LNCaP clone FGC (cell line): ENCODE measurements at places on chromosomes 1 and 21.
A peak's percentile ranks its signal among the peaks of the same experiment; 100 is the strongest.

DNA sequence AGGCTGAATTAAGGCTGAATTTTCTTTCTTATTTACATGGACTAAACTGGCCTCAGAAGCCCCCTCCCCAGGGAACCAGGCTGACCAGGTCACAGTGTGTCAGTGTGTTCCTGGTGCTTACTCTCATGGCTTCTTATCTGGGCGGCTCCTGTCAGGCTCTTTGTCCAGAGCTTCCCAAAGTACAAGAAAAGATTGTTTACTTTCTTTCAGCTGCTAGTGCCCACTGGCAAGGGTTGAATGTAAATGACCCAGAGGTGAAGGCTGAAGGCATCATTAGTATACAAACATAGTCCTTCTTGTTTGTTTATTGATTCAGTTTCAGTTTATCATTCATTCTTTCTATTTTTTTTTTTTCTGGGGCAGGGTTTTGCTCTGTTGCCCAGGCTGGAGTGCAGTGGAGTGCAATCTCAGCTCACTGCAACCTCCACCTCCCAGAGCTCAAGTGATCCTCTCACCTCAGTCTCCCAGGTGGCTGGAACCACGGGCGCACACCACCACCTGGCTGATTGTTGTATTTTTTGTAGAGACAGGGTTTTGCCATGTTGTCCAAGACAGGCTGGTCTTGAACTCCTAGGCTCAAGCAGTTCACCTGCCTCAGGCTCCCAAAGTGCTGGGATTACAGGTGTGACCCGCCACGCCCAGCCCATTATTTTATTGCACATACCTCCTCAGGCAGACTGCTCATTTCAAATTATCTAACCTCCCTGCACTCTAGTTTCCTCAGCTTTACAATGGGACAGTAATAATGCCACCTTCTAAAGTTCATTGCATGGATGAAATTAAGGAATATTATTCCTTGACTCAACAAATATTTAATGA is 9.8 kb upstream of the KDM4A start:
- no peak for DNase-seq

DNA sequence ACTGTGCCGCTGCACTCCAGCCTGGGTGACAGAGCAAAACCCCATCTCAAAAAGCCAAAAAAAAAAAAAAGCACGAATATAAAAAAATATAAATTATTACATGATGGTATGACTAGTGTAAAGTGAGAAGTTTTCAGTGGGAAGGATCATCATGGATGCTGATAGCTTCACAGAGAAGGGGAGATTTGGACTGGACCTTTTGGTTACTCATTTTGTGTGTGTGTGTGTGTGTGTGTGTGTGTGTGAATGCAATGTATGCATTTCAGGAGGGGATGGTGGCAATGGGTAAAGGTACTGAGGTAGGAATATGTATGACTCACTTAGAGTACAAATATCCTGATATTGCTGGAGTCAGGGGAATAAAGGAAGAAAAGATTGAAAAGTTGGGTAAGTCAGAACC is 22.7 kb upstream of the SDE2 start:
- DNase-seq, result no peak

DNA sequence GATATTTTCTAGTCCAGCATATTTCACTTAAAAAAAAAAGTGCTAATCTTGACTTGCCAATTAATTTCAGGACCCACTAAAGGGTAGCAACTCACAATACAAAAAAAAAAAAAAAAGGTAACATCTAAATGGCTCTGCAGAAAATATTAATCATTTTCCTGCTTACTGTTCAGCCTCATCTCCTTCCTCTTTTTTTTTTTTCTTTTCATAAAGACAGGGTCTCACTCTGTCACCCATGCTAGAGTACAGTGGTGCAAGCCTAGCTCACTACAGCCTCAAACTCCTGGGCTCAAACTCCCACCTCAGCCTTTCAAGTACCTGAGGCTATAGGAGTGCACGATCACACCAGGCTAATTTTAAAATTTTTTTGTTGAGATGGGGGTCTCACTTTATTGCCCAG is 30.4 kb downstream of the TTC13 start:
- DNase-seq, result no peak

DNA sequence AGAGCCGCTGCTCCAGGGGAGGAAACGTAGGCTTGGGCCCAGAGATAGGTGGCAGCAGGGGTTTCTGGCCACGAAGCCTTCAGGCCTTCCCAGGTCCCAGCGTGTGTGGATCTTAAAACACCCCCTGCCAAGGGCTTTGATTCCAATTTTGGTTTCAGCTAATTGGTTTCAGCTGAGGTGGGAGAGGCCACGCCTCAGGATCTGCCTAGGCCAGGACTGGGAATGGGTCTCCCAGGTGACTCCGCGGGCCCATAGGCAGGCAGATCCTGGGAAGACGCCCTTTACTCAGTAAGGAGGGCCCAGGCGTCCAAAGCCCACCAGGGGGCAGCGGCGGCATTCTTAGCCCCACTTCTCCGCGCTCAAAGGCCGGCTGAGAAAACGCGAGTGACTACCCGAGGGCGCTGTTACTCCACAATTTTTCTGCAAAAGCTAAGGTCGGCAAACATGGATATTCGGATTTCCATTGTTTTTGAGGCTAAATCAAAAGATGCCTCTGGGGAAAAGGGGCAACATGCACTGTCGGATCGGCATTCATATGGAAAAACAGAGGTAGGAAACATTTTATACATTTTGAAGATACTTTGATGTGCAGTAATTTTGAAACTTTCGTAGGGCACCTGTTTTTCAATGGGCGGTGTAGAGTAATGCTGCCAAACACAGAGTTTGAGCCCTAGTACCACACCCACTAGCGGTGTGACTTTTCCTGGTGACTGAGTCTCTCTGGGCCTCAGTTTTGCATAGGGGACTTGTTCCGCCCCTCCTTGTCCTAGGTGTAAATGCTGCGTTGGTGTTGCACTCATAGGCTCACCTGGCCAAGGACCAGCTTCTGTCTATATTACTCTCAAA is 31.8 kb upstream of the BCL10 start:
- DNase-seq, result peak; percentile 36

GRCh38 chr1:197797010-197797409 is 21.7 kb upstream of the DENND1B start:
- DNase-seq, result no peak

GRCh38 chr1:235297579-235297978 is 30.4 kb downstream of the ARID4B start:
- DNase-seq, result no peak

- DNase-seq, result no peak
Observed at GRCh38 chr1:166839600-166840308, 479 bp downstream of the POGK start.

DNA sequence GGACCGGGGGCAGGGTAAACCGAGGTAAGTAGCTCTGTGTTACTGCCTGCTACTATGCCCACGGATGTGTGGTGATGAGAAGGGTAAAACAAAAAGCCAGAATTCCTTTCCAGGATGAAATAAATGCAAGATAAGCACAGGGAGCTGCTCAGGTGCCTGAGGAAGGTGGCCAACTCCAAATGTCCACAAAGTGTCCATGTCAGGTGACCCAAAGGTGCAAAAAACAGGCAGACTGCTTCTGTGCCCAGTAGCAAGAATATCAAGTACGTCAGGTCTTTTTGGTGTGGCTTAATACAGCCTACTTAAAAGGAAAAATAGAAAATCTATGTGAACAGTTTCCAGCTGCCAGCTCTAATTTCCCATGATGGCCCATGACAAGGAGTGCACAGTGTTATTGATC is 279.3 kb downstream of the SETD4 start:
- no peak for DNase-seq

DNA sequence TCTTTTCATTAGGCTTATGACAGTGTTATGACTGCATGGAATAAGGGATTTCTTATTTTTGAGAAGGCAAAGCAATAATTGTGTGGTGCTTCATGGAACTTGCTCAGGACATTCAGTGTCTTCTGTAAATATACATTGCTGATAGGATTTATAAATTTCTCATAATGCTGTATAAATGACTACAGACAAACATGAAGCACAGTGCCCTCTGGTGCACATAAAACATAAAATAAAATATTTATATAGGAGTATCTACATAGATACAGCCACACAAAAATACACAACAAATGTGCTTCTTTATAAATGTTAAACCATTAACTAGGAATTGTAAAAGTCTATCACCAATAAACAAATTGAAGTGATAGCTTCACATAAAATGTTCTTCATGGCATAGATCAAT is 24.1 kb downstream of the BRINP3 start:
- peak; percentile 43 for DNase-seq

GRCh38 chr1:64137412-64137803 is 66.0 kb upstream of the UBE2U start:
- peak; percentile 30 for DNase-seq

DNA sequence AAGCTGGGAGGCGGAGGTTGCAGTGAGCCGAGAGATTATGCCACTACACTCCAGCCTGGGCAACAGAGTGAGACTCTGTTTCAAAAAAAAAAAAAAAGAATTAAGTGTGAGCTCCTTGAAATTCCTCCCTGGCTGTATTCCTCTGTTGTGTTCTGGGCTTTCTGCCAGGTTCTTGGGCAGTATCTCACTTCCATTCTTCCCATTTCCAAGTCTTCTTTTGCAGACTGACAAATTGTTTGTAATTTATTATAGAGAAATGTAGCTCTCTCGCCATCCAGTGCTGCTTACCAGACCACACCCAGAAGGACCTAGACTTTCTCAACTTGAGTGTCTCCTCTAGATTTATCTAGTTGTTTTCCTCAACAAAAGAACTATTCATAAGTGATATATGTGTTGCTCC is 105.0 kb upstream of the ADGRL2 start:
- no peak for DNase-seq

GRCh38 chr1:218284917-218285635 is at the start of gene RRP15:
RRP15 (plus strand) TSS chr1:218285293; CDS start chr1:218285317, 24 bp downstream.
- DNase-seq, result peak; percentile 81

DNA sequence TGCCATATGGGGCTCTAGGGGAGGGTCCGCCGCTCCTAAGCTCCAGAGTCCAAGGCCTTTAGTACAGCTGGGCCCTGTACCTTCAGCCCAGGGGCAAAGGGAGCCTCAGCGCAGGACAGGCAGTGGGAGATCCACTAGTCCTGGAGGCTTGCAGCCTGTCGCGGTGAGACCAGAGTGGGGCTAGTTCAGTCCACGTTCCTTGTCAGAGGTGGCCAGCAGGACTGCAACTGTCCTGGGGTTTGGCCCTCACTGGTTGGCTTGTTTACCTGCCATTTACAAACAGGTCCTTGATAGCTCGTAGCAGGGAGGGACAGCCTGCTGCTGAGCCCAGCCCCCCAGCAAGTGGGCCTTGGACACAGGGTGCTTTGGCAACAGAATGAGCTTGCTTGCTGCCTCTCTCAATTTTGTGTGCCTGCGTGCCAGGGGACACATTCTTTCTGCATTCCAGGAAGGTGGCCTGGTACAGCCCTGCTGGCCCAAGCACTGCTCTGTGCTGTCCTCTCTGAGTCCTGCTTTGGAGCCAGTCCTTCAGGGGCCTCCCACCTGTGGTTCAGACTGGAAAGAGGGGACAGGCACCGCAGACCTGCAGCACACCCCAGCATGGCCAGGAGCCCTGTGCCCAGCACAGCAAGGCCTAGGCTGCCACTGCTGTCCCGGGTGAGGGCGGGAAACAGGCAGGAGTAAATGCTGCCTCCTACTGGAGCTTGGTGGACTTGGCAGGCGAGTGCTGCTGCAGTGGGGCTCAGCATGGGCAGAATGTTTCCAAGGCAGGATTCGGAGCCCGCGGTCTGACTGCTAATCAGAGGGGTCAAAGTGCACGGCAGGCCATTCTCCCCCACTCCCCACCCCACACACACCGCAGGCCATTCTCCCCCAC is 15.2 kb downstream of the H6PD start:
- no peak for DNase-seq

- DNase-seq, result no peak
Observed at GRCh38 chr1:241077386-241078147, 279.4 kb downstream of the RGS7 start.

- no peak for DNase-seq
Observed at GRCh38 chr1:223264983-223265908, 98.7 kb downstream of the SUSD4 start.

- no peak for DNase-seq
Observed at GRCh38 chr1:100400404-100400803, 48.1 kb downstream of the CDC14A start.

- DNase-seq, result no peak
Observed at GRCh38 chr1:147720557-147720956, 39.8 kb downstream of the GJA5 start.

DNA sequence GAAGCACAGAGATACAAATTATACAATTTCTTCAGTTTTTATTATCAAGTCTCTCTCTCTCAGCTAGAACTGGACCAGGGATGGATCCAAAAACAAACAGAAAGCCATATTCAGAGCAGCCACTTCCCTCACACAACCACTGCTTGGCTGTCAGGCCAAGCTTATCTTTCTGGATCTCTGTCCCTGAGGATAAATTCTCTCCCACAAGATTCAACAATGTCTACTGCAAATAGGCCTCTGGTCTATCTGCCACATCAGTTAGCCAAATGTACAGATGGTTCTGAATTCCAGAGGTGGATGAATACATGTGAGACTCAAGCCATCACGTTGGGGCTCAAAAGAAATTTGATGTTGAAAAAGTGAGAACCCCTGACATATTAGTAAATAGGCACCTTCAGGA is 350.9 kb downstream of the LTN1 start:
- DNase-seq, result no peak

DNA sequence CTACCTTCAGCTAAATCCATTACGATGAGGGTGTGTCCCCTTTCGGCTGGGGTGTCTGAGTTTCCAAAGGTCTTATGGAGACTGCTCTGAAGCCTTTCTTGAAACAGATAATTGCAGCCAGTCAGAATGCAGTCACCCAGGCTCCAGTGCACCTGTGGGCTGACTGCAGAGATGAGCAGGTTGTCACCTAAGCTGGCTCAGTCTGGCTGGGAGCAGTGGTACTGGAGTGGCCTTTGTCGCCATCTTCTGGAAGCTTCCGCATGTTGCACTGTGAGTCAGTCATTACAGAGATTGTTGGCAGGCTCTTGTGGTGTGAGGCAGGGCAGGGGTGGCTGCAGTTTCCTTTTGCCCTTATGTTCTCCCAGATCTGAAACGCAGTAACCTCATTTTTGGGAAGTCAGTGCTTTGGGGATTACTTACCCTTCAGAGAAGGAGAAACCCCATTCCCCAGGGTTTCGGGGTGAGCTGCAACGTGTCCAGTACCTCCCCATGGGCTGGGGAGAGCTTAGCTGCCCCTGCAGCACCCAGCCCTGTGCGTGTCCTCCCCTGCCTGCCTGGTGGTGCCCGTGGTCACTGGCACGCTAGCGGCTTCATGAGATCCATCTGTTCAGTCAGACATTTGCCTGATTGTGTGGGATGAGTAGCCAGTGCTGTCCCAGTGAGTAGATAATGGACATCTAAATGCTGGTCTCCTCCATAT is 48.0 kb downstream of the SMYD2 start:
- peak; percentile 69 for DNase-seq

- DNase-seq, result no peak
Observed at GRCh38 chr1:53652441-53653199, 86.3 kb downstream of the GLIS1 start.

GRCh38 chr1:93700532-93701469 is 19.2 kb upstream of the BCAR3 start:
- no peak for DNase-seq
